H1 (cell line): ENCODE measurements at places on chromosomes 16 and 17. TPM values are rescaled to one million over a fixed set of nuclear protein-coding genes. Genes with fewer than 3 reads are reported as not detected.

The METRNL gene
- polyA plus RNA-seq: 13.9 and 26.0 TPM in 2 replicates

The KRT34 gene
- polyA plus RNA-seq: not detected in 2 replicates

The GDPD3 gene
- polyA plus RNA-seq: 0.20 and 0.30 TPM in 2 replicates

The PYY gene
- polyA plus RNA-seq: 2.7 and 3.4 TPM in 2 replicates

The LITAFD gene
- not detected in 2 replicates for polyA plus RNA-seq

The ALDH3A2 gene
- 20.6 and 41.6 TPM in 2 replicates for polyA plus RNA-seq

The CRAMP1 gene
- polyA plus RNA-seq: 19.2 and 31.0 TPM in 2 replicates

The PLEKHH3 gene
- polyA plus RNA-seq: 13.5 and 23.7 TPM in 2 replicates

The PER1 gene
- polyA plus RNA-seq: 9.6 and 17.3 TPM in 2 replicates

GRCh38 chr17:45104029-45104428 lies 28.3 kb downstream of the PLCD3 start:
- no peaks in the 10 kb centered on the region for H3K4me1 ChIP-seq
- no peak overlapping the region for H3K27ac ChIP-seq
- no peaks in the 10 kb centered on the region for H3K27me3 ChIP-seq

DNA sequence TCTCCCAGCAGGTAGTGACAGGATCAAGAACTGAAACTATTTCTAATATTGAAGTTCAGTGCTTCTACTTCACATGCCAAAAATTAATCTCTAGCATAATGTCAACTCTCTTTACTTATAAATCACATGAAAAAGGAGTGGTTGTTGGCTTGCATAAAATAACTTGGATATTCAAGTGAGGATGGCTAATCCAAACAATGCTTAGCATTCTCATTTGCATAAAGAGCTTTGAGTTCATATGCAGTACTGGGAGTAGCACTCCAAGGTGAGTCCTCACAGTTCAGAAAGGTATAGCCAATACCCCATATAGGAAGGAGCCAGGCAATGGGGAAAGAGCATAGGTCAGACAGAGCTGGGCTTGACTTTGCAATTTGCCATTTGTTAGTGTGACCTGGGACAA lies 149.3 kb downstream of the PCTP start:
- H3K4me3 ChIP-seq: no peak overlapping the region
- no peak overlapping the region for H3K27ac ChIP-seq
- H3K4me1 ChIP-seq: no peaks in the 10 kb centered on the region
- no peak for DNase-seq
- H3K36me3 ChIP-seq: no peaks in the 10 kb centered on the region

DNA sequence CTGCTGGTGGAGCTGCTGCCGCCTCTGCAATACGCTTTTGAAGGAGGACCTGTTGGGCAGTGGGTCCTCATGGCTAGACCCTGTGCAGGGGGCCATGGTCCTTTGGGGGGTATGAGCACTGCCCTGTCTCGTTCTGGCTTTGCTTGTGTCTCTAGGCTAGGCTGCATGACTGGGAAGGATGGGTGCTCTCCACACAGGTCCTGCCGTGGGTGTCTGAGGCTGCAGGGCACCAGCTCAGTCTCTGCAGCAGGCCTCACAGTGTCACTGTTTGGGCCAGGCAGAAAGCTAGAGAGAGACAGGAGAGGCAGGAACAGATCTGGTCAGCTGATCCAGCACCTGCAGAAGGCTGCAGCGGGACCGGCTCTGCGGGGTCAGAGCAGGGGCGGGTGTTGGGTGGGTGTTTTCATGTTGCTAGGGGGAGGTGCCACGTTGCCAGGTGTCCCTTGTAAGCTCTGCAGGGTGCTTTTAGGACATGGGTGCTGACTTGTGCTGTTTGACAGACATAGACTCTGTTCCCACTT lies 111.4 kb downstream of the SNX29 start:
- peaks cover 10% of the 10 kb centered on the region for H3K4me1 ChIP-seq
- no peak for DNase-seq
- no peak overlapping the region for H3K27ac ChIP-seq
- H3K4me3 ChIP-seq: no peak overlapping the region
- H3K36me3 ChIP-seq: no peaks in the 10 kb centered on the region

GRCh38 chr17:3972281-3972731 lies 8.1 kb upstream of the ATP2A3 start:
- H3K27ac ChIP-seq: no peak overlapping the region
- peaks cover 4% of the 10 kb centered on the region; the same call in 1 of the 2 replicates for H3K4me1 ChIP-seq
- no peaks in the 10 kb centered on the region for H3K36me3 ChIP-seq
- DNase-seq: no peak
- no peak overlapping the region for H3K4me3 ChIP-seq
- no peaks in the 10 kb centered on the region for H3K27me3 ChIP-seq

DNA sequence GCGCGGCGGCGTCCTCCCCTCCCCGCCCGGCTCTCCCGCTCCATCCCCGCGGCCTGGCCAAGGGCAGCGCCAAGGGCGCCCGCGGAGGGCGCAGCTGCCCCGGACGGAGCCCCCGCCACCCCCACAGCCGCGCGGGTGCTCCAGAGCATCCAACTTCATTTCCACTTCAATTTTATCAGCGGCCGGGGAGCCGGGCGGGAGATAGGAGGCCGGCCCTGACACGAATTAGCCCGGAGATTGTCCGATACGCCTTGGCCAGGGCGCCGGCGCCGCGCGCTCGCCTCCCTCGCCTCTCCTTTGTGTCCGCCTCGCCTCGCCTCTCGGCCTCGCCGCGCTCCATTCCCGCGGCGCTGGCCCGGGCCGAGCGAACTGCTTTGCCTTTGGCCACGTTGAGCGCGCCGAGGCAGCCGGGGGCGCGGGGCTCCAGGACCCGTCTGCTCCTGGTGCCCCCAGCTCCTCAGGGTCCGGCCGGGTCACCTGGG lies 129.1 kb upstream of the LHX1 start:
- no peak for DNase-seq
- peaks cover 4% of the 10 kb centered on the region for H3K27me3 ChIP-seq
- no peaks in the 10 kb centered on the region for H3K4me1 ChIP-seq
- peak overlapping the region; percentile 63 for H3K4me3 ChIP-seq
- H3K27ac ChIP-seq: no peak overlapping the region

DNA sequence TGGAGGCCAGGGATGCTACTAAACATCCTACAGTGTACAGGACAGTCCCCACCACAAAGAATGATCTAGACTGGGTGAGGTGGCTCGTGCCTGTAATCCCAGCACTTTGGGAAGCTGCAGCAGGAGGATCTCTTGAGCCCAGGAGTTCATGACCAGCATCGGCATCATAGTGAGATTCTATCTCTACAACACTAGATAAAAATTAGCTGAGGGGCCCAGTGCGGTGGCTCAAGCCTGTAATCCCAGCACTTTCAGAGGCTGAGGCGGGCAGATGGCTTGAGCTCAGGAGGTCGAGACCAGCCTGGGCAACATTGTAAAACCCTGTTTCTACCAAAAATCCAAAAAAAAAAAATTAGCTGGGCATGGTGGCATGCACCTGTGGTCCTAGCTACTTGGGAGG lies 5.4 kb upstream of the ZNF500 start:
- no peak overlapping the region for H3K4me3 ChIP-seq
- no peaks in the 10 kb centered on the region for H3K27me3 ChIP-seq
- H3K36me3 ChIP-seq: no peaks in the 10 kb centered on the region
- peaks cover 3% of the 10 kb centered on the region; the same call in 1 of the 2 replicates for H3K4me1 ChIP-seq

GRCh38 chr17:20092973-20093626 lies 83.9 kb downstream of the SPECC1 start:
- no peak for DNase-seq
- no peaks in the 10 kb centered on the region for H3K27me3 ChIP-seq

GRCh38 chr17:16477255-16477654 lies 14.7 kb downstream of the LRRC75A start:
- no peak overlapping the region for H3K4me3 ChIP-seq
- no peaks in the 10 kb centered on the region for H3K36me3 ChIP-seq
- no peak for DNase-seq
- H3K4me1 ChIP-seq: peaks cover 33% of the 10 kb centered on the region
- no peak overlapping the region for H3K27ac ChIP-seq
- no peaks in the 10 kb centered on the region for H3K27me3 ChIP-seq

DNA sequence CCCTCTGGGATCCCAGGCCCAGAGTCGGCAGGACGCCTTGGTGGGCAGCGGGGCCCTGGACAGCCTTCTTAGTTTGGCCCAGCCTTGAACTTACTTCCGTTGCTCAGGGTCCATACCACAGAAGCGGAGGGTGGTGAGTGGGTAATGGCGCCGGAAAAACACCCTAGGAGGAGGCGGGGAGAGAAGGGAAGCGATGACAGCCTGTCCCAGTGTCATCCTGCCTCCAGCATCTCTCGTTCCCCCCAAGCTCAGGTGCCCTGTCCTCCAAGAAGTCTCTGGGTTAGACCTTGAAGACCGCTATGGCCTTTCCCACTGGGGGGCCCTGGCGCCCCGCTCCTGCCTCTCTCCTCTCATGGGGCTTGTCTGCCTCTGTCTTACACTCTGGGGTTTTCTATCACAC lies 22.9 kb downstream of the TNS4 start:
- H3K4me1 ChIP-seq: peaks cover 9% of the 10 kb centered on the region; the same call in 1 of the 2 replicates
- DNase-seq: no peak
- no peaks in the 10 kb centered on the region for H3K36me3 ChIP-seq
- no peaks in the 10 kb centered on the region; the same call in 1 of the 2 replicates for H3K27me3 ChIP-seq

DNA sequence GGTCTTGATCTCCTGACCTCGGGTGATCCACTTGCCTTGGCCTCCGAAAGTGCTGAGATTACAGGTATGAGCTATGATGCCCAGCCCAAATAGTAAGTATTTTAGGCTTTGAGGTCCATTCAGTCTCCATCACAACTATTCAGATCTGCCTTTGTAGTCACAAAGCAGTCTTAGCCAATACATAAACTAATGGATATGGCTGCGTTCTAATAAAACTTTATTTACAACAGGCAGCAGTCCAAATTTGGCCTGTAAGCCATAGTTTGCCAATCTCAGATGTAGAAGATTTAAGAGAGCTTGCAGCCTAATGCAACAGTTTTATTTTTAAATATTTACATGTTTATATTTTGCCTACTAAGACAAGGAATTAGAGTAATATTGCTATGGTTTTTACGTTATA lies 111.7 kb downstream of the YPEL2 start:
- no peaks in the 10 kb centered on the region for H3K36me3 ChIP-seq
- no peak overlapping the region for H3K27ac ChIP-seq
- H3K4me3 ChIP-seq: no peak overlapping the region
- peaks cover 5% of the 10 kb centered on the region for H3K4me1 ChIP-seq
- no peak for DNase-seq

DNA sequence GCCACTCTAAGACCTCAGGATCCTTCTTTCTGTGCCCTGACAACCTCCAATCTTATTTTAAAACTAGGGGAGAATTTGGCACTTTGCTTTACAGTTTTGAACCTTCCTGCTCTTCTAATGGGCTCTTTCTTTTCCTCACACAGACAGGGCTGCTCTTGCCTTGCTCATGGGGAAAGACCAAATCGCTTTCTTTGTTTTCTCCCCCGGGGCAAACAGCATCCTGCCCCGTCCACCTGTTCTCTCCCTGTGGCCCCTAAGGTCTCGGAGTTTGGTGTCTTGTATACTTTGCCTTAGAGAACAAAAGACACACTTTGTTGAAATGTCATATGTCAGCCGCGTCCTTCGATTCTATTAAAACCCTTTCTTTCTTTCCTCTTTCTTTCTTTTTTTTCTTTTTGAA lies 306.7 kb upstream of the SALL1 start:
- no peaks in the 10 kb centered on the region for H3K27me3 ChIP-seq
- no peak overlapping the region for H3K4me3 ChIP-seq
- H3K36me3 ChIP-seq: no peaks in the 10 kb centered on the region
- DNase-seq: no peak

DNA sequence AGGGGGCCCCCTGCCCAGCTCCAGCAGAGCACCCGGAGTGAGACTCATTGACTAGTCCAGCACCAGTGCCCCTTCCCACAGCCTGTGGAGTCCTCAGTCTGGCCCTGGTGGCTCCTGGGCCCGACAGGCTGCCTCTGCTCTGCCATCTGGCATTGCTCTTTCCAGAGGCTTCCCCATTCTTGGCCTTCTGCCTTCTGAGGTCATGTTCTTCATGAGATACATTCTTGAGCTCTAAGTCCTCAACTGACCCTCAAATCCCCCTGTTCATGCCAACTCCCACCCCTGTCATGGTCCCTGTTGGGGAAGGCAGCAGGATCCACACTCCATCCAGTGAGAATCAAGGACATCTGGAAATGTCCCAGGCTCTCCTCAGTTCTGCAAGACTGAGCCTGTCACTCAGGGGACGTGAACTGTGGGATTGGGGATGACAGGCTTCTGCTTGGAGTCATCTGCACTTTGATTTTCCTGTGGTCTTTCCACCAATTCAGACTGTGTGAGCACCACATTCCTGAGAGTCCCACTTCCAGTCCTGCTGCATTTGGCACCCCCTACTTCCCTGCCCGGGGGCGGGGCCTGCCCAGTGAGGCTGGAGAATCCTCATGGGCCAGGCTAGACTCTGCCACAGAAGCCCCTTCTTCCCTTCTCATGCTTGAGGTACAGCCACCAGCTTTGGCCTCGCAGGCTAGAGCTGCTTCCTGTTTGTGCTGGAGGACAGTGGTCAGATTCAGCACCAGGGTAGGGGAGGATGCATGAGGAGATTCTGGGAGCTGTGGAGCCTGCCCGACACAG lies 2.7 kb downstream of the TRPV2 start:
- H3K4me3 ChIP-seq: no peak overlapping the region
- peaks cover 3% of the 10 kb centered on the region for H3K4me1 ChIP-seq
- H3K27me3 ChIP-seq: no peaks in the 10 kb centered on the region
- no peak for DNase-seq

DNA sequence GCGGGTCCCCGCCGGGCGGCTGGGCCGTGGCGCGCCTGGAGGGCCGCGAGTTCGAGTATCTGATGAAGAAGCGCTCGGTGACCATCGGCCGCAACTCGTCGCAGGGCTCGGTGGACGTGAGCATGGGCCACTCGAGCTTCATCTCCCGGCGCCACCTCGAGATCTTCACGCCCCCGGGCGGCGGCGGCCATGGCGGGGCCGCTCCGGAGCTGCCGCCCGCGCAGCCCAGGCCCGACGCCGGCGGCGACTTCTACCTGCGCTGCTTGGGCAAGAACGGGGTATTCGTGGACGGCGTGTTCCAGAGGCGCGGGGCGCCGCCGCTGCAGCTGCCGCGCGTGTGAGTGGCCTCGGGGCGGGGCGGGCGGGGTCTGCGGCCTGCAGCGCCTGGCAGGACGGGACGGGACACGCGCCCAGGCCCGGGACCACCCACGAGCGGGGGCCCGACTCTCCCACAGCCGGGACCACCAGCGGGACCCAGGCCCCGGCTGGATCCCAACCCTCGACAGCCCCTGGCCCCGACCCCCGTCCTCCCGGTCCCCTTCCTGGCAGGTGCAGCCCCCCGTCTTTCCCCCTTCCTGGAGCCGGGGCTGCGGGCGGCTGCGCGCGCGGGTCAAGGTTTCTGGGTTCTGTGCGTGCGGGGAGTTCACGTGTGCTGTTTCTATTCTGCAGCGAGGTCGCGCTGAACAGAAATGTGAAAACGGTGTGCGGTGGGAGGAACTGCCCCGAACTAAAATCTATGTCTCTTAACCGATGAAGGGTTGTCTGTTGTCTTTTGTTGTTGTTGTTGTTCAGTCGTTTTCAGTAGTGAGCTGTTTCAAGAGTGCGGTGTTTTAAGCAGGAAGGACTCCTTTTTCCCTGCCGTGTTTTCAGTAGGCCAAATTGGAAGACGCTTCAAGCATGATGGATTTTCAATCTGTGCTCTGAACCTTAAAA lies 705 bp downstream of the FOXK2 start:
- H3K4me3 ChIP-seq: peak overlapping the region; percentile 96
- no peaks in the 10 kb centered on the region for H3K27me3 ChIP-seq
- no peak overlapping the region for H3K27ac ChIP-seq
- peaks cover 7% of the 10 kb centered on the region for H3K4me1 ChIP-seq
- no peaks in the 10 kb centered on the region for H3K36me3 ChIP-seq

- H3K36me3 ChIP-seq: peaks cover 30% of the 10 kb centered on the region
- H3K4me1 ChIP-seq: no peaks in the 10 kb centered on the region
- H3K27me3 ChIP-seq: peaks cover 6% of the 10 kb centered on the region; the same call in 1 of the 2 replicates
- H3K27ac ChIP-seq: no peak overlapping the region
- H3K4me3 ChIP-seq: no peak overlapping the region
These were observed 7.9 kb downstream of the TP53I13 start for GRCh38 chr17:29576214-29577000.
